ENCODE measurements at places on chromosomes 4 and X.

GRCh38 chrX:31215277-31215815 lies 143.5 kb upstream of the FTHL17 start:
- no peak for DNase-seq
- no peaks in the 10 kb centered on the region for H3K4me1 ChIP-seq
- no peaks in the 10 kb centered on the region for H3K36me3 ChIP-seq
- no peak overlapping the region for H3K27ac ChIP-seq

GRCh38 chr4:108917255-108917654 lies 154.4 kb upstream of the ETNPPL start:
- H3K27ac ChIP-seq: no peak overlapping the region
- H3K36me3 ChIP-seq: no peaks in the 10 kb centered on the region
- H3K4me1 ChIP-seq: no peaks in the 10 kb centered on the region
- no peak overlapping the region for H3K4me3 ChIP-seq

- no peaks in the 10 kb centered on the region for H3K4me1 ChIP-seq
- H3K4me3 ChIP-seq: no peak overlapping the region
- DNase-seq: no peak
- H3K36me3 ChIP-seq: no peaks in the 10 kb centered on the region
- no peaks in the 10 kb centered on the region for H3K27me3 ChIP-seq
- H3K27ac ChIP-seq: no peak overlapping the region
Observed at GRCh38 chr4:120653804-120654573, 268.5 kb downstream of the PRDM5 start.

DNA sequence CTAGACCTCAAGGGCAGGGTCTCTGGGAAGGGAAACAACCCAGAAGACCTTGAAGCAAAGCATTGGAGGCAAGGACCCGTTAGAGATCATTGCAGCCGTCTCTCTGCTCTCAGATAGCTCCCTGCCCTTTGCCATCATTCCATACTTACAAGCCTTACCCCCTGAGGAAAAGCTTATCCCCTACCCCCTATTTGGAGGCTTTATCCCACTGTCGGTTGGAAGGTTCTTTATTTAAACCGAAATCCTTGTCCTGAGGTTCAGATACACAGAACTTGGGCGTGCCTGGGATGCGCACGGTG lies 84.4 kb downstream of the EFNB1 start:
- peaks cover 6% of the 10 kb centered on the region for H3K27me3 ChIP-seq
- no peaks in the 10 kb centered on the region for H3K36me3 ChIP-seq
- DNase-seq: no peak
- no peak overlapping the region for H3K27ac ChIP-seq
- peaks cover 8% of the 10 kb centered on the region for H3K4me1 ChIP-seq
- no peak overlapping the region for H3K4me3 ChIP-seq

DNA sequence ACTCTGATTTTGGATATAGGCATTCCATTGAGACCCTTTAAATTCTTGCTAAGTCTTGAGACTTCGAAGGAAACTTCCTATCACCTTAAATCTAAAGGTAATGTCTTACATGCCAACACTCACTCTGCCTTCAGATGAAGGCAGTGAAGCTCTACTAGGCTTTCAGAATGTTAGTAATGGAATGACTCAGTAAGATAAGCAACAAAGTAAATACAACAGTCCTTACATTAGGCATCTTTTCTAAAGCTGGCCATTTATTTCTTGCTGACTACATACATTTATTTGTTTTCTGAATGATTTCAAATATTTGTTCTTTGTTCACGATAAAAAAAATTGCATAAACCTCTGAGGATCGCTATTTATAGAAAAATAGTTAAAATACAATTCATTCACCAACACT lies 43.5 kb downstream of the ASIC5 start:
- no peak overlapping the region for H3K27ac ChIP-seq
- no peaks in the 10 kb centered on the region for H3K4me1 ChIP-seq
- H3K4me3 ChIP-seq: no peak overlapping the region
- no peak for DNase-seq

DNA sequence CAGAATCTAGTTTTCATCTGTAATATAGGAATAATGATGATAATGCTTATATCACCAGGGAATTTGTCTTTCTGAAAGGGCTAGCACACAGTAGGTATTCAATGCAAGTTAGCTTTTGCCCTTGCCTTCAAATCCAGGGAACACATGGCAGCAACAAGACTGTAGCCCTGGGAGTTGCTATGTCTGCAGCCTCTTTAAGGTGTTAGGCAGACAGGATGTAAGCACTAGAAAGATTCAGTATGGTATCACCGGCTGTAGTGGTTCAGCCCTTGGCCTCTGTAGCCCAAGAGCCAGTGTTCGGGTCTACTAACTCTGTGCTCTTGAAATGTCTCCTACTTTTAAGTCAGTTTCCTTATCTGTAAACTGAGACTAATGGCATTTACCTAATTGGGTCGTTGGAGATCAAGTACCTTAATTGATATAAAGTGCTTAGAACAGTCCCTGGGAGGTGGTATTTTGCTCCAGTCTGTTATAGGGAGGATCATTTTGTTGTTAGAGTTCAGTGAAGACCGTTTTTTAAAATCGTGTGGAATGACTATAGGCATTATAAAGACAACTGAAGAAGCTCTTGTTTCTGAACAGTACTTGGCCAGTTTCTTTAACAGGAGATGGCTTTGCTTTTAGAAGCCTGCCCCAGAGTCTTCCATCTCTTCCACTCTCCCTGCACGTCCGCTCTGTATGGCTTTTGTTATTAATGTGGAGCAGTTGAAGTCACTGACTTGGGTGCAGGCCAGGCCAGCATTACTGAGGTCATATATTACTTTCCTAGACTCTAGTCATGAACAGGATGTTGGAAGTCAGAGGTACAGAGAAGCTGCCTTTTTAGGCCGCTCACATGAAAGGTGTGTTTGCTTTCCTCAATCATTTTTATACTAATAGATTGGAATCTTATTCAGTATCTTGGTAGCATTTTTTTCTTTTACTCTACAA lies 44.8 kb downstream of the GAB1 start:
- no peaks in the 10 kb centered on the region for H3K36me3 ChIP-seq
- H3K27ac ChIP-seq: no peak overlapping the region

DNA sequence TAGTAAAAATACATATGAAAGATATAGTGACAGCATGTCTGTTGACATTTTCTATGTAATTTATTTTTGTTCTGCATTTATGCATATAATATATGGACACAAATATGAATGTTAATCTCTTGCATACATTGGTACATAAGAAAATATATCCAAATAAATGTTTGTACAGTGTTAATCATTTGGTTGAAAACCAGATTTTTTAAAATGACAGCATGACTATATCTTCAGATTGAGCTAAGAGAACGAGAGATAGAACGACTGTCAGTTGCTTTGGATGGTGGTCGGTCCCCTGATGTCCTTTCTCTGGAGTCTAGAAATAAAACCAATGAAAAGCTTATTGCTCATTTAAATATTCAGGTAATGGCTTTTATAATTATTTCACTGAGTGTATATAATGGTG lies 15.3 kb downstream of the CEP135 start:
- H3K27me3 ChIP-seq: no peaks in the 10 kb centered on the region
- H3K4me3 ChIP-seq: no peak overlapping the region
- no peak for DNase-seq
- no peaks in the 10 kb centered on the region for H3K4me1 ChIP-seq

- H3K27me3 ChIP-seq: no peaks in the 10 kb centered on the region
- H3K4me3 ChIP-seq: no peak overlapping the region
- DNase-seq: no peak
- H3K27ac ChIP-seq: no peak overlapping the region
- no peaks in the 10 kb centered on the region for H3K4me1 ChIP-seq
Observed at GRCh38 chrX:828411-828959, 197.9 kb downstream of the SHOX start.

- no peaks in the 10 kb centered on the region for H3K36me3 ChIP-seq
- no peak overlapping the region for H3K27ac ChIP-seq
- H3K27me3 ChIP-seq: no peaks in the 10 kb centered on the region
- H3K4me3 ChIP-seq: no peak overlapping the region
Observed at GRCh38 chrX:22300130-22300529, 27.4 kb downstream of the CBLL2 start.

DNA sequence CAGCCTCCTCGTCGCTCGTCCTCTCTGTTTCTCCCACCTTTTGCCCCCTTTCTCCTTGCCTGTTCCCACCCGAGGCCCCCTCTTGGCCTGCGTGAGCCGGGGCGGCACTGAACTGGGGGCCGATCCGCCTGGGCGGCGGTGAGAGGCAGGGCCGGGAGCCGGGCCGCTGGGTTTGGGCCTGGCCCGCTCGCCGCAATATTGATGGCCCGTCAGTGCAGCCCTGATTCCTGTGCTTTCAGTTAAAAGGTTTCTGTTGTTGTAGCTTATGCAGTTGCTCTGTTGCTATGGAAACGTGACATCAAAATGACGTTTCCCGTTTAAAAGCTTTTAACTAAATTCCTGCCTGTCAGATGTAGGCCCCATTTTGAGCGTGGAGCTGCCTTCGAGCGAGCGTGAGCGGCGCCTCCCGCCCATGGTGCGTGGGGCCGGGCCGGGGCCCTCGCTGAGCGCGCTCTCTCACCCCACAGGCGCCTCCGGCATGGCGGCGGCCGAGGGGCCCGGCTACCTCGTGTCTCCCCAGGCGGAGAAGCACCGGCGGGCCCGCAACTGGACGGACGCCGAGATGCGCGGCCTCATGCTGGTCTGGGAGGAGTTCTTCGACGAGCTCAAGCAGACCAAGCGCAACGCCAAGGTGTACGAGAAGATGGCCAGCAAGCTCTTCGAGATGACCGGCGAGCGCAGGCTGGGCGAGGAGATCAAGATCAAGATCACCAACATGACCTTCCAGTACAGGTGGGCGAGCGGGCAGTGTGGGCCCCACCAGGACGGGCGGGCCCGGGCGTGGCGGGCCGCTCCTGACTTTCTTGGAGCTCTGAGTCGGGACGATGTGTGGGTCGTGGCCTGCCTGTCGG lies at the start of gene MSANTD1:
Gene MSANTD1 (plus strand): TSS at position 349 of the 851 bp plus-strand sequence. CDS start 64 bp downstream, at position 413.
- no peaks in the 10 kb centered on the region for H3K27me3 ChIP-seq
- H3K4me3 ChIP-seq: no peak within 1 kb of the TSS
- DNase-seq: no peak
- H3K36me3 ChIP-seq: no peaks in the 10 kb centered on the region

DNA sequence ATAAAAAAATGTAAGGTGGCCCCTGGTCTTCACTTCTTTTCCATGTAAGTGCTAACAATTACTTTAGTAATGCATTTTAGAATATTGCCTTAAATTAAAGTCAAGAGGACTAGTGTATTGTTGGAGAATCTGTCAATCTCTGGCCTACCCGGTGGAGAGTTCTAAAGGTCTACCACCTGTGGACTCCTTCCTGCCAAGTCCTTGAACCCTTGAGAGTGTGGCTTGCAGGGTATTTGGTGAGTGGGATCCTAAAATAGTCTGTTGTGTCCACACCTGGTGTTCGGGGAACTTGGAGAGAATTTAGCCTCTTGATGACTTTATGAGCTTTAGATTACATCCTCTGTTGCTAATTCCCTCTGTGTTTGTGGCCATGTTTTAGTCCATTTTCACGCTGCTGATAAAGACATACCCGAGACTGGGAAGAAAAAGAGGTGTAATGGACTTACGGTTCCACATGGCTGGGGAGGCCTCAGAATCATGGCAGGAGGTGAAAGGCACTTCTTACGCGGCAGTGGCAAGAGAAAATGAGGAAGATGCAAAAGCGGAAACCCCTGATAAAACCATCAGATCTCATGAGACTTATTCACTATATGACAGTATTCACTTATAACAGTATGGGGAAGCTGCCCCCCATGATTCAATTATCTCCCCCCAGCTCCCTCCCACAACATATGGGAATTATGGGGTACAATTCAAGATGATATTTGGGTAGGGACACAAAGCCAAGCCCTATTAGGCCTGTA lies 23.8 kb downstream of the DDIT4L start:
- H3K27ac ChIP-seq: peak overlapping the region; percentile 68
- H3K4me3 ChIP-seq: no peak overlapping the region
- no peaks in the 10 kb centered on the region for H3K27me3 ChIP-seq
- H3K36me3 ChIP-seq: peaks cover 39% of the 10 kb centered on the region

GRCh38 chr4:73740353-73740778 lies at the start of gene CXCL8:
Gene CXCL8, plus strand, starts transcription at chr4:73740569. Its CDS starts 90 bp downstream, at chr4:73740659.
- H3K4me3 ChIP-seq: no peak within 1 kb of the TSS
- DNase-seq: no peak
- H3K4me1 ChIP-seq: no peaks in the 10 kb centered on the region
- H3K36me3 ChIP-seq: no peaks in the 10 kb centered on the region
- H3K27me3 ChIP-seq: peaks cover 2% of the 10 kb centered on the region

DNA sequence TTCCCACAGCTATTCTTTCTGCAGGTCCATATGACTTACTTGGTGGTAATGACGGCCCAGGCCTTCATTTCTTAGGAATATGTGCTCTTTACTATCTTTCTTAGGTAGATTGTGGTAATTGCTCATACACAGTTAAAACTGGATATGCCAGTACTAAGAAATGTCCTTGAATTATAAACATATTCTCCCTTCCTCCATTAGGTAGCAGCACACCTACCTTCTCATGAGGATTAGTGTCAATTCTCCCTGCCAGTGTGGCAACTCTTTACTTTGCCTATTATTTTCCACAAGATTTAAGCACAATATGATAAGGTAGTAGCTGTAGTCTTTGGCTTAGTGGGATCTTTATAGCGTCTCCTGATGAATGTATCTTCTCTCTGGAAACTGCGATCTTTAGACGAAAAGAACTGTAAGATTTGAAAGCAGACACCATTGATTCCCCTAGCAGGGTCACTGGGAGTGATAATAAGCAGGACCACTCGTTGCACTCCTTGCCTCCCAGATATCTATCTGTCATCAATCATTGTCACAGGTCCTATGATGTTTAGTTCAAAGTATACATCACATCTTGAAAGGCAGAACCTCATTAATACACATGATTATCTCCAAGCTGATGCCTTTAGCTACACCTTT lies 1240.7 kb downstream of the C4orf33 start:
- H3K36me3 ChIP-seq: no peaks in the 10 kb centered on the region
- H3K27me3 ChIP-seq: no peaks in the 10 kb centered on the region
- H3K4me3 ChIP-seq: no peak overlapping the region

GRCh38 chr4:182325397-182325796 lies 82.2 kb downstream of the TENM3 start:
- no peak for DNase-seq
- no peak overlapping the region for H3K27ac ChIP-seq
- H3K36me3 ChIP-seq: no peaks in the 10 kb centered on the region
- no peak overlapping the region for H3K4me3 ChIP-seq
- no peaks in the 10 kb centered on the region for H3K27me3 ChIP-seq

GRCh38 chr4:23483320-23483960 lies 406.4 kb downstream of the PPARGC1A start:
- DNase-seq: no peak
- no peak overlapping the region for H3K4me3 ChIP-seq
- H3K27ac ChIP-seq: no peak overlapping the region
- H3K36me3 ChIP-seq: no peaks in the 10 kb centered on the region

GRCh38 chr4:161583549-161583948 lies 580.3 kb downstream of the FSTL5 start:
- H3K4me1 ChIP-seq: no peaks in the 10 kb centered on the region
- no peaks in the 10 kb centered on the region for H3K27me3 ChIP-seq
- H3K36me3 ChIP-seq: no peaks in the 10 kb centered on the region
- H3K4me3 ChIP-seq: no peak overlapping the region
- no peak for DNase-seq

DNA sequence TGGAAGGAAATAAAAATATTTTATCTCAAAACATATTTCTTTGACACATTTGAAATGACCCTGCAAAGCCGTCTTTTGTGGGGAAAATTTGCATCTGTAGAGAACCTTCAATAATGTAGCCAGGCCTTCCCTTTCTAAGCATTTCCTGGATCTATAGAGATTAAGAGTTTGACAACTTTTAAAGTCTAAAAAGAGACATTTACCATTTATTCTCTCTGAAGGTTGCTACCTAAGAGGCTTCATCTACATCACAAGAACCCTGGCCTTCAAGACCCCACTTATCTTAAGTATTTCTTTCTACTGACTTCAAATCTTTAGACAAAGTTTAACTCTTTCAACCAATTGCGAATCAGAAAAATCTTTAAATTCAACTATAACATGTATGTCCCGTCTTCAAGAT lies 1639.8 kb downstream of the RPA4 start:
- H3K27ac ChIP-seq: no peak overlapping the region
- H3K4me3 ChIP-seq: no peak overlapping the region
- H3K36me3 ChIP-seq: no peaks in the 10 kb centered on the region
- H3K27me3 ChIP-seq: no peaks in the 10 kb centered on the region
